Activated naive CD4-positive, alpha-beta T cell treated with anti-CD3 and anti-CD28 coated beads, Interleukin-2, amount 10 ng/mL, durations not matched to agents 7 days and 5 days (primary cell): ENCODE measurements at places on chromosomes 3 and 15.

GRCh38 chr15:54033869-54034458, 55.7 kb downstream of the UNC13C start:
- H3K4me1 ChIP-seq: no peaks in the 10 kb centered on the region
- no peaks in the 10 kb centered on the region for H3K36me3 ChIP-seq
- no peaks in the 10 kb centered on the region for H3K27me3 ChIP-seq
- DNase-seq: no peak
- H3K4me3 ChIP-seq: no peak overlapping the region

DNA sequence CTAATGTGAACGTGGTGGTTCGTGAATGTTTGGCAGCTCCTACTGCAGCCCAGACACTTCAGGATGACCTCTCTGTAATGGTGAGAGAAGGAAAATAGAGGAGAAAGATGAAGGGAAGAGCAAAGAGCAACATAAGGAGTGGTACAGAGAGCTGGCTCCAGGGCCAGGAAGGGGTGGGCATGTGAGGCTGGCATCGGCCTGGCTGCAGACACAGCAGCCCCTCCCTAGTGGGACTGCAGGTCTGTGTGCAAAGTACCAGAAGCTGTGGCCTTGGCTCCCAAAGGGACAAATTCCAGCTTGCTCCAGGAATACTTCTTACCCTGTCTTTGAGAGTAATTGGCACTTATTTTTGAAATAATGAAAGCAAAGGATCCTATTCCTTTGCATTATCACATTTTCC, 10.0 kb downstream of the FSTL1 start:
- no peaks in the 10 kb centered on the region for H3K27me3 ChIP-seq
- H3K36me3 ChIP-seq: no peaks in the 10 kb centered on the region
- DNase-seq: no peak
- H3K4me1 ChIP-seq: no peaks in the 10 kb centered on the region
- no peak overlapping the region for H3K27ac ChIP-seq

GRCh38 chr15:47513471-47513870, 203.8 kb upstream of the SEMA6D start:
- DNase-seq: no peak
- no peak overlapping the region for H3K27ac ChIP-seq

- no peak overlapping the region for H3K4me3 ChIP-seq
- H3K27me3 ChIP-seq: no peaks in the 10 kb centered on the region
- DNase-seq: no peak
- H3K36me3 ChIP-seq: peaks cover 50% of the 10 kb centered on the region
Observed at GRCh38 chr3:182912474-182912873, 67.9 kb downstream of the DCUN1D1 start.

DNA sequence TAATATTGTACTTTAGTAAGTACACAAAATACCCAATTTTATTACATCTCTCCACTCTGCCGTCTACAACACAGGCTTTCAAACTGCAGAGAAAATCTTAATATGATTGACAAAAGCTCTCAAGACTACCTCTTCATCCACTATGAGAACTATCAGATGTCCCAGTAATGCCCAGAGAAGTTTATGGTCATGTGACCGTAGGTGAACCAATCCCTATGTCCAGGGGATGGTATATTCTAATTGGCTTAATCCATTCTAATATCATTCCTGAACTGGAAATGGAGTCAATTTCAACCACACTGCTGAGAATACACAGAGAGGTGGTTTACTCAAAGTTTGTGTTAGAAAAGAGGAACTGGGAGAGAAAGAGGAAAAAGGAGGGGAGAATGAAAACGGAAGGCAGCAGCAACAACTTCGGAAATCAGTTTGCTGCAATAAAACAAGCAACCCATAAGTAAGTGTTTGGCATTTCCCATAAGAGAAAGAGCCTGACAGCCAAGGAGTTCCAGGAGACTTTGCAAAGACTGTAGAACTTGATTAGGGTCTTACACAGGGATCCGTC, 7.3 kb downstream of the SST start:
- H3K27ac ChIP-seq: no peak overlapping the region
- H3K4me1 ChIP-seq: no peaks in the 10 kb centered on the region
- DNase-seq: no peak
- no peaks in the 10 kb centered on the region for H3K36me3 ChIP-seq

DNA sequence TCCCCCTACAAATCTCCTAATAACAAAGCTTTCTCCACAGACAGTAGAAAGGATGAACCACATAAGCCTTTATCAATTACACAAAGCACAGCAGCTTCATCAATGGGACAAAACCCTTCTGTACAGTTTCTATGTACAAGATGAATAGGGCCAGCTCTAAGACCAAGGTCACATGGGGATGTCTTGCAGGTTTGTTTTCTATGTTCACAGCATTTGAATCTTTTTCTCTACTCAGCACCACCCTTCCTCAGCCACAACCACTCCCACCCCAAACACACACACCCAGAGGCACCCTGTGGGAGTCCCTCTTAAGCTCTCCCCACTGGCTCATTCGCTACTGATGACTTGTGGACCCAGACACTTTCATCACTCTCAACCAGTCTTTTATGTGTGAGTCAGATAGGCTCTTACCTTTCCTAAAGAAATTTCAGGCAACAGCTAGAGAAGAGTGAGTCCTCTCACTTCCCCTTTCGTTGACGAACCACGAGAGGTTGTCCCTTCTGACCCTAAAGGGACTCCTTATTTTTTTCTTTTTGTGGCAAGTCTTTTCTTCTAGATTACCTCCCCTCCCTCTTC, 57.9 kb downstream of the ARHGAP31 start:
- peaks cover 16% of the 10 kb centered on the region for H3K27me3 ChIP-seq
- H3K4me3 ChIP-seq: no peak overlapping the region
- H3K36me3 ChIP-seq: no peaks in the 10 kb centered on the region
- peaks cover 29% of the 10 kb centered on the region for H3K4me1 ChIP-seq

GRCh38 chr15:74311734-74312444, 55.6 kb downstream of the CYP11A1 start:
- no peak for DNase-seq
- no peaks in the 10 kb centered on the region for H3K36me3 ChIP-seq
- H3K27me3 ChIP-seq: peaks cover 43% of the 10 kb centered on the region
- peaks cover 28% of the 10 kb centered on the region for H3K4me1 ChIP-seq

- no peaks in the 10 kb centered on the region for H3K36me3 ChIP-seq
- no peak overlapping the region for H3K4me3 ChIP-seq
- no peak for DNase-seq
- H3K27me3 ChIP-seq: peaks cover 5% of the 10 kb centered on the region
- no peaks in the 10 kb centered on the region for H3K4me1 ChIP-seq
- H3K27ac ChIP-seq: no peak overlapping the region
Observed at GRCh38 chr3:109679664-109680063, 342.3 kb upstream of the DPPA4 start.

DNA sequence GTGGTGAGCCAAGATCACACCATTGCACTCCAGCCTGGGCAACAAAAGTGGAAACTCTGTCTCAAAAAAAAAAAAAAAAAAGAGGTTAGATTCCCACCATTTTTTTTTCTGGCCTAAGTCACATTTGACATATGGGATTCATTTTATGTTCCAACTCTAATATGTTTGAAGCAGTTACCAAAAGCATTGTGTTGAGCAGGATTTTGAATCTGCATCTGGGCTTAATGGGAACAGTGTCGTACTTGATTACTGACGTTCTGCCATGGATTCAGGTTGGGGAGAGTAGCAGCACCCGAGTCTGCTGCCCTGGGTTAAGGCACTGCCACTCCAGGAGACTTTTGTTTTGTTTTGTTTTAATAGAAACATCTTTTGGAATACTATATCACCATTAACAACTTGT, 348.7 kb upstream of the TBL1XR1 start:
- peaks cover 41% of the 10 kb centered on the region for H3K4me1 ChIP-seq
- H3K27ac ChIP-seq: no peak overlapping the region
- H3K4me3 ChIP-seq: no peak overlapping the region
- DNase-seq: no peak

DNA sequence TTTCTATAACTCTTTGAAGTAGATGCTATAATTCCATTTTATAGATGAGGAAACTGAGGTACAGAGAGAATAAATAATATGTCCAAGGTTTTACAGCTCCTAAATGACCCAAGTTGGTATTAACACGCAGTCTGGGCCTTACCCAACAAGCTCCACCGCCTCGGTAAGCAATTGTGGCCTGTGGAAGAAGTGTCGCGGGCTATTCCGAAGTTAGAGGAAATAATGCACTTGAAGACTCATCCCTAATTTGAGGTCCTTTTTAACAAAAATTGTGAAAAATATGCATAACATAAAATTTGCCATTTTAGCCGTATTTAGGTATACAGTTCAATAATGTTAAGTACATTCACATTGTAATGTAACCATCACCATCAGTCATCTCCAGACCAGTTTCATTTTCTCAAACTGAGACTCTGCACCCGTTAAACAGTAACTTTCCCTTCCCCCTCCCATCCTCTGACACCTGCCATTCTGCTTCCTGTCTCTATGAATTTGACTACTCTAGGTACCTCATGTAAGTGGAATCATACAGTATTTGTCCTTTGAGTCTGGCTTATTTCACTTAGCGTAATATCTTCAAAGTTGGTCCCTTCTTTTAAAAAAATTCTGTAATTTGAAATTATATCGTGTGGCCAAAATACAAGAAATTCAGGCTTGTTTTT, 18.2 kb downstream of the IDH3A start:
- peak; percentile 61 for DNase-seq
- H3K36me3 ChIP-seq: peaks cover 70% of the 10 kb centered on the region
- peak overlapping the region; percentile 8 for H3K4me3 ChIP-seq

- H3K36me3 ChIP-seq: no peaks in the 10 kb centered on the region
- DNase-seq: no peak
- no peak overlapping the region for H3K27ac ChIP-seq
Observed at GRCh38 chr3:41276191-41276590, 76.9 kb downstream of the CTNNB1 start.

- no peak overlapping the region for H3K4me3 ChIP-seq
- no peak for DNase-seq
- H3K27me3 ChIP-seq: no peaks in the 10 kb centered on the region
- no peak overlapping the region for H3K27ac ChIP-seq
- H3K4me1 ChIP-seq: no peaks in the 10 kb centered on the region
Observed at GRCh38 chr3:178802259-178802658, 266.0 kb downstream of the KCNMB2 start.

DNA sequence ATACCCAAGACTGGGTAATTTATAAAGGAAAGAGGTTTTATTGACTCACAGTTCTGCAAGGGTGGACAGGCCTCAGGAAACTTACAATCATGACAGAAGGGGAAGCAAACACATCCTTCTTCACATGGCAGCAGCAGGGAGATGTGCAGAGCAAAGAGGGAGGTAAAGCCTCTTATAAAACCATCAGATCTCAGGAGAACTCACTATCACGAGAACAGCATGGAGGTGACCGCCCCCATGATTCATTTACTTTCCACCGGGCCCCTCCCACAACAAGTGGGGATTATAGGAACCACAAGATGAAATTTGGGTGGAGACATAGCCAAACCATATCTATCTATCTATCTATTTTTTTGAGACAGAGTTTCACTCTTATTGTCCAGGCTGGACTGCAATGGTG, 5.4 kb downstream of the GDPGP1 start:
- DNase-seq: no peak
- peaks cover 21% of the 10 kb centered on the region for H3K36me3 ChIP-seq
- H3K27me3 ChIP-seq: no peaks in the 10 kb centered on the region
- H3K27ac ChIP-seq: peak overlapping the region; percentile 33
- no peak overlapping the region for H3K4me3 ChIP-seq
- peaks cover 26% of the 10 kb centered on the region for H3K4me1 ChIP-seq

- no peak for DNase-seq
- H3K4me3 ChIP-seq: no peak overlapping the region
- H3K27ac ChIP-seq: no peak overlapping the region
- peaks cover 13% of the 10 kb centered on the region for H3K36me3 ChIP-seq
- no peaks in the 10 kb centered on the region for H3K27me3 ChIP-seq
Observed at GRCh38 chr3:4719046-4719501, 225.9 kb downstream of the ITPR1 start.

DNA sequence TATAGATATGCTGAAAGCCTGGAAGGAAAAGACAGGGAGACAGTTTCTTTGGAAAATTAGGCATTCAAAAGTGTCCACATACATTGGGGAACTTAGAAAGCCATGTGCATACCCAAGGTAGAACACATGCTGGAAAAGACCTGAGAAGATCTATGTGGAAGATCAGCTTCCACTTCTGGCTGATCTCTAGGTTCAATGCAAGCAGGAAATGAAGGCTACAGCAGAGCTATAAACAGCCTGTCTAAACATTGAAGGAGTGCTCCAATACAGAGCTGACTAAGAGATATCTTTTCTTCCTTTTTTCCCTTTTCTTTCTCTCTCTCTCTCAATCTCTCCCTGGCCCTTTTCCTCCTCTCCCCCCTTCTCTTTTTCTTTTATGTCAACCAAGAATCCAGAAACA, 73.6 kb upstream of the TCF12 start:
- no peaks in the 10 kb centered on the region for H3K36me3 ChIP-seq
- no peak overlapping the region for H3K4me3 ChIP-seq
- H3K27ac ChIP-seq: no peak overlapping the region
- H3K27me3 ChIP-seq: peaks cover 5% of the 10 kb centered on the region

GRCh38 chr15:44427756-44428724, 611 bp downstream of the CTDSPL2 start:
- H3K27ac ChIP-seq: peak overlapping the region; percentile 100
- H3K36me3 ChIP-seq: peaks cover 21% of the 10 kb centered on the region
- H3K4me1 ChIP-seq: peaks cover 49% of the 10 kb centered on the region
- no peak for DNase-seq
- H3K4me3 ChIP-seq: peak overlapping the region; percentile 99
- peaks cover 7% of the 10 kb centered on the region for H3K27me3 ChIP-seq

- no peaks in the 10 kb centered on the region for H3K36me3 ChIP-seq
- no peak overlapping the region for H3K27ac ChIP-seq
- H3K4me3 ChIP-seq: no peak overlapping the region
- no peak for DNase-seq
Observed at GRCh38 chr3:122982216-122983185, 45.1 kb downstream of the SEMA5B start.

DNA sequence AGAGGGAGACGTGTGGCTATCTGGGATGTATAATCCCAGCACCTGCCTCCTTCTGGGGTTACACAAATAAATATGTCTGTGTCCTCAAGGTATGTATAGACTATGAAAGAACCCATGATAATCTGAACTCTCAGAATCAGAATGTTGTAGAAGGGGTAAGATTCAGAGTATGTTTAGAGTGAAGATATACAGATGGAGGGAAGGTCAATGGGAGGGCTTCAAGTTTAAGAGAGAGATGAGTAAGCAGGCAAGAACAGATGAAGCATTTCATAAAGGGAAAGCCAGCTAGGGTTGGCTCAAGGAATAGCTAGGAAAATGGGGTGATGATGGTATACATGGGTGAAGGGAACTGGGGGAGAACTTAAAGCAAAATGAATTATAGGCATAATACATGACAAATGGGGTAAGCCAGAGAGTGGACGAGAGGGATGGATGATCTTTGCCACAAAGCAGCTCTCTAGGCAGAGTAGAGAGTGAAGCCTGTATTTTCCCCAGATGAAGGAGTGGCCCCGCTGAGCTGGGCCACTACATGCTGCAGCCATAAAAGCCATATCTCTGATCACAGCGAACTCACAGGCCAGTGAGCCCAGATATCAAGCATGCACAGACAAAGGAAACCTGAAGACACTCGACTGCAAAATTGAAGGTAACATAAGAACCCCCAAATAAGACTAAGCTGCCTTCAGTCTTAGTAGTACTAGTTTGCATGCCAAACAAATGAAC, 15.9 kb upstream of the ZBTB38 start:
- H3K27ac ChIP-seq: no peak overlapping the region
- no peaks in the 10 kb centered on the region for H3K36me3 ChIP-seq
- H3K4me3 ChIP-seq: no peak overlapping the region
